ENCODE measurements at places on chromosomes 13 and 19.

DNA sequence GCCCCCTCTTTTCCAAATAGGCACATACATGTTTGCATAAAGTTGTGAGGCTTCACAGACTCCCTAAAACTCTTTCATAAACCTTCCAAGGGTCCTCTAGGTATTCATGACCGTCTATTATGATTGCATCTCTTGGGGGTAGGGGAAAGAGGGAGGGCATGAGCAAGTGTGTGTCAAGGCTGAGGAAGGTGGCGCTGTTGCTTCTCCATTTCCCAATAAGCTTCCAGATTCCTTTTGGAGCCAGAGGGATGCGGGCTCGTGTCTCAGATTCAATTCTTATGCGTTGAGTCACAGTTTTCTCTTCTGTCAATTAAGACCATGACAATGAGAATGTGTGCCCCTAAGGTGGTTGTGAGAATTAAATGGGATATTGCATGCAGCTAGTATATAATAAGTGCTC lies 51.0 kb upstream of the CYP2A7 start:
- no peak for DNase-seq

DNA sequence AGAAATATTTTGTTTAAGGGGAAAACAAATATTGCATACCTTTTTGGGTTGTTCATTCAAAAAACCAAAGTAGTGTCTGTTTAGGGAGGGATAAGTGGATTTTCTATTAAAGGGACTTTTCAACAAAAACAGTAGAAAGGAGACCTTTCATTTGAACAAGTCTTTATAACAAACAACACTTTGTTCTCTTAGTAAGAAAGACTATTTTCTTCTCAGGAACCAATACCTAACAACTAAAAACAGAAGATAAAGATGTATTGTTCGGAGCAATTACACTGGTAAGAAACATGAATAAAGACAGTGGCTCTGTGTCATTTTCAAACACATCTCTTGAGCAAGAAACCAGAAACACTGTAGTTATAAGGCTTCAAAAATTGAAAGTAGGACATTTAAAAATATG lies 1610.1 kb upstream of the PCDH20 start:
- DNase-seq = no peak

DNA sequence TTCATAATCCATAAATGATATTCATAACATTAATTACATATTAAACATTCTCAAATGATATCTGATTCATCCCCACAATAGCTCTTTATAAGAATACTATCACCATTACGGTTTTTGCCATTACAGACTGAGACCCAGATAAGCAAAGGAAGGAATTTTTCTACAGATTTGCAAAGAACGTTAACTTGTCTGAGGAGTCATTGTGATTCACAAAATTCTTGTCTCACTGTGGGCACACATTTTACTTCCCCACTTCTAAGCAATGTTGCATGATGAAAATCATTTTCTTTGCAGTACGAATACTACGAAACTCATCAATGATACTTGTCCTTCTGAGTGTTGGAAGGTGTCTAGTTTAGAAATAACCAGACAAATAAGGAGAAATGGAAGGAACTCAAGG lies 70.1 kb downstream of the NALCN start:
- no peak for DNase-seq

DNA sequence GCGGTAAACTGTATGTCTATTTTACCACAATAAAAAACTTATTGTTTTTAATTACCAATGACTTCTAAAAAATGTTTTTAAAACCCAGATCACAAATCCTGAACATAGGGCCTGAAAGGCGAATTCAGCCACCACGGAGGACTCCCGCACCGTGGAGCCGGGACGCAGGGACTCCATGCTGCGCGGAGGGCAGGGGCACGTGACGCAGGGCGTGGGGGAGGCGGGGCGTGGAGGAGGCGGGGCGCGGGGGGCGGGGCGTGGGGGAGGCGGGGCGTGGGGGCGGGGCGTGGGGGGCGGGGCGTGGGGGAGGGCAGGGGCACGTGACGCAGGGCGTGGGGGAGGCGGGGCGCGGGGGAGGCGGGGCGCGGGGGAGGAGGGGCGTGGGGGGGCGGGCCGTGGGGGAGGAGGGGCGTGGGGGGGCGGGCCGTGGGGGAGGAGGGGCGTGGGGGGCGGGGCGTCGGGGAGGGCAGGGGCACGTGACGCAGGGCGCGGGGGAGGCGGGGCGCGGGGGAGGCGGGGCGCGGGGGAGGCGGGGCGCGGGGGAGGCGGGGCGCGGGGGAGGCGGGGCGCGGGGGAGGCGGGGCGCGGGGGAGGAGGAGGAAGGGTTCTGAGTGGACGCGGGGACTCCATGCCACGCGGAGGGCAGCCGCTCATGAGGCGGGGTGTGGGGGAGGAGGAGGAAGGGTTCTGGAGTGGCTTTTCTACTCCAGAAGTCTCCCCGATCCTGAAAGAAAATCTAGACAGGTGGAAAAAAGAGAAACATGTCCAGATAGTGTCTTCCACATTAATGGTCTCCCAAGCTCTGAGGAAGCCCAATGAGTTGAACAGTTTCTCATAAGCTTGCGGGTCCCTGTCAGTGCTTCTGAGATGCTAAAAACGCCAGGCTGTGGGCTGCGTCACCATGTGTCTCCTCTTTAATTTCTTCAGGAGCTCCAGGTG lies 4.4 kb upstream of the PROZ start:
- peak; percentile 49 for DNase-seq

GRCh38 chr13:76556627-76557026 lies 329.6 kb downstream of the KCTD12 start:
- DNase-seq = no peak

GRCh38 chr13:41548031-41548430 lies 90.7 kb downstream of the RGCC start:
- DNase-seq = no peak

- DNase-seq = no peak
These were observed 446.0 kb downstream of the PCDH20 start for GRCh38 chr13:60969656-60970055.

GRCh38 chr13:101416181-101417042 lies at the start of gene NALCN:
NALCN (minus strand) TSS chr13:101416508; CDS start chr13:101399126, 17,382 bp downstream.
- DNase-seq = no peak

DNA sequence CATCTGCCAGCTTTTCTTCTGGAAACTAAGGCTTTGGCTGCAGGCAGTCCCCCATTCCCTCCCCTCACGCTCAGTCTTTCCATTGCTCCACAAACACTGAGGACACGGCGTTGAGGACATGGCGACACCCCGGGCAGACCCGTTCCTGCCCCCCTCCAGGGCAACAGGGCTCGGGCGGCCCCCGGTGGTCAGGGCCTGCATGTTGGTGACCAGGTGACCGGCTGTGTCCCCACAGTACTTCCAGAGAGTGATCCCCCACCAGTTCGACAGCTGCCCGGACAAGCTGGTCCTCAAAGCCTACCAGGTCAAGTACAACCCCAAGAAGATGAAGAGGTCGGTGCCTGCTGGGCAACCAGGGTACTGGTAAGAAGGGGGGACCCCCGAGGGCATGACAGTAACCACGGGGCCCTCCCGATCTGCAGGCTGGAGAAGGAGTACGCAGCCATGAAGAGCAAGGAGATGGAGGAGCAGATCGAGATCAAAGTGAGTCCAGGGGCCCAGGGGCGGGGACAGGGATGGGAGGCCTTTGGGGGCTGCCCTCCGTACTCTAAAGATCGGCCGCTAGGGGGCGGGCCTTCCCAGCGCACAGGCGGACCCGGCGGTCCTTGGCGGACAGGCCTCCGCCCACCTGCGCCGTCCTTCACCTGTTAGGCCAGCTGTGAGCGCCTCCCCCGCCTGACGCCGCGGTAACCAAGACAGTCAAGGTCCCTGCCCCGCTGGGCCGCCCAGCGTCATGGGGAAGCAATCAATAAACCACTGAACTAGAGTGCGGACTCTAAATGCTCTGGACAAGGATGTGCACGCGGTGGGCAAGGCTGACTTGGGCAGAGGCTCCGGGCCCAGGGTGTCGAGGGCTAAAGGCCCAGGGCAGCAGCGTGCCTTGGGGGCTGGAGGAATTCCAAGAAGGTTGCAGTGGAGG lies 21.1 kb downstream of the PRR36 start:
- peak; percentile 44 for DNase-seq

DNA sequence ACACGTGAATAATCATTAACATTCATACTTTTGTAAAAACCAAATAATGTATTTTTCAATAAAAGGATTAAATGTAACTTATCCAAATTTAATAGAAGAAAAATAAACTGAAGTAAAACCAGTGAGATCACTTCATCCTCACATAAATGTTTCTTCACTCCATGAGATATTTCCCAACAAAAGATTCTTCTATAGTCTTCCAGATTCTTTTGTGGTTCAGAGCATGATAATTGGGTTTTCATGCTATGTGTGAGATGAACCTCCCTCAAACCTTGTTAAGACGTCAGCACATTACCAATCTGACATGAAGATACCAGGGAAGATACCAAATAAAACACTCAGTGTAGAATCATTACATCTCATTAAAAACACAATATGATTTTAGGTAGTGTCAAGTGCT lies 62.9 kb upstream of the OXGR1 start:
- DNase-seq = no peak

GRCh38 chr13:51804295-51805172 lies 571 bp upstream of the DHRS12 start:
- DNase-seq = no peak

DNA sequence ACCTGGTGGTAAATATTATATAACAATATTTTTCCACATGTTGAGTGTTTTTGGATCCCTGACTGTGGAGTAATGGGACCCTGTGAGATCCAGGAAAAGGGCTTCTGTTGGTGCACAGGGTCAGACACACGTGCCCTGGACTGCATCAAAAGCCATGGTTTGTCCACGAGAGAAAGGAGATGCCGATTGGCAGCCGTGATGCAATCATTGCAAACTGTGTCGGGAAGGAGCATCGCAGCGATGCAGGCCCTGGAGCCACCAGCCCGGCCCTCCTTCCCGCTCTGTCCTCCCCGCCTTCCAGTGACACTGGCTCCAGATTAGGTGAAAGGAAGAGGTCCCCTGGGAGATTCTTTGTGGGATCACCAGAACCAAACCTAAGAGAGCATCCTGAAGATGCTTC lies 9.1 kb downstream of the COL4A2 start:
- DNase-seq = no peak

- no peak for DNase-seq
These were observed 122.3 kb downstream of the ATP8A2 start for GRCh38 chr13:25493931-25494640.

DNA sequence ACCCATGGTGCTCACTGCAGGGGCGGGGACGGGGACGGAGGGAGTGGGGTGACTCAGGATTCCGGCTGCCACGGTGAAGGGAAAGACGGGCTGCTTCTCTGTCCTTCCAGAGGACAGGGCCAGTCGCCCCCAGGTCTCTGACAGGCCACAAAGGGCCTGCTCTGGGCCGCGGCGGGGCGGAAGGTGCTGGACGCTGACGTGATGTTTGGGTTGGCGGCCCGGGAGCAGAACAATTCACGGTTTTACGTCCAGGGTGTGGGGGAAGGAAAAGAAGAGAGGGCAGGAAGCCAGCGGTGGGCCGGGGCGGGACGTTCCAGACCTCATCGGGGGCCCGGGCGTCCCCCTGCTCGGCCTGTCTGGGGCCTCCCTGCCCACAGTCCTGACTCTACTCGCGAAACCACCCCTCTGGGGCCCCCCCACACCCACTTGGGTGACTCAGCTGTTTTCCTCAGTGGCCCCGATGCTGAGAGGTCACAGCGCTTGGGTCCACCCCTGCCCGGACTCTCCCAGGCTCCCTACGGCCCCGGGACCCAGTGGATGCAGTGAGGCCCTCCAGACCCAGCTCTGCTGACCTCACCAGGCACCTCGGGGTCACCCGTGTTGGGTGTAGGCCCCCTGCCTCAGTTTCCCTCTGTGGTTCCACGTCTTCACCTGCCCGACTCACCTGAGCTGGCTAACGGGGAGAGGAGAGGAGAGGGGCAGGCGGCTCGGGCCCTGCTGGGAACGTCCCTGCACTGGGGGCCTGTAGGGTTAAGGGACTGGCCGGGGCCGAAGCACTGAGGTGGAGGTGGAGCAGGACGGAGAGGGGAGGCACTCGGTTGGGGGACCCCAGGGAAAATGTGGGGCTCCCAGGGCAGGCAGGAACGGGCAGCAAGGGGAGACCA lies 29.2 kb downstream of the PIP5K1C start:
- DNase-seq = no peak

- no peak for DNase-seq
These were observed 112.1 kb upstream of the RXFP2 start for GRCh38 chr13:31627097-31627845.

DNA sequence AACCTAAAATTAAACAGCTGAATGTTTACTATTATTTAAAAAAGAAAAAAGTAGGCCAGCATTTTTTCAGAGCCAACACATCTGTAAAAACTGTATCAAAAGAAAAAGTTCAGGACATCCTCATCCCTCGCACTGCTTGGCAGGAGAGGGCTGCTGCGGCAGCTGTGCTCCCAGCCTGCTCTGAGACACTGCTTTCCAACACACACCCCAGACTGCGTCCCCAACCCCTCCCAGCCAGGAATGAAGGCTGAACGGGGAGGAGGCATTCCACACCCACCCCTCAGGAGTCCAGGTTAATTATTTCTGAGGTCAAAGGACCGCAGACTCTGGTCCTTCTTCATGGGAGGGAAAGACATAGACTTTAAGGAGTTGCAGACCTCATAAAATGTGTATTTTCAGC lies 43.1 kb downstream of the COL4A1 start:
- no peak for DNase-seq

DNA sequence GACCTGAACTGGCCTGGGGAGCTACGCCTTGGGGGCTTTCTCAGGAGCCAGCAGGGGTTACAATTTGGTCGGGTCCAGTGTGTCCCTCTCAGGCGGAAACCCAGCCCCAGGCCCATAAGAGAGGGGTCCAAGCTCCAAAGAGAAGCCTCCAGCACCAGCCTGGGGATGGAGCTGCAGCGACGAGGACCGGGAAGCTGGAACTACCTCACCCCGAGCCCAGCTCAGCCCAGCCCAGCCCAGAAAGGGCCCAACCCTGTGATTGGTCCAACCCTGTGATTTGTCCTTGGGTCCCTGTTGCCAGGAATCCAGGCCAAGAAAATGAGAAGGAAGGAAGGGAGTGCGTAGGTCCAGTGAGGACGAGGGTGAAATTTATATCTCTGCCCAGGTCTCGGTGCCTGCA lies 24.1 kb downstream of the CLEC4M start:
- DNase-seq = no peak

DNA sequence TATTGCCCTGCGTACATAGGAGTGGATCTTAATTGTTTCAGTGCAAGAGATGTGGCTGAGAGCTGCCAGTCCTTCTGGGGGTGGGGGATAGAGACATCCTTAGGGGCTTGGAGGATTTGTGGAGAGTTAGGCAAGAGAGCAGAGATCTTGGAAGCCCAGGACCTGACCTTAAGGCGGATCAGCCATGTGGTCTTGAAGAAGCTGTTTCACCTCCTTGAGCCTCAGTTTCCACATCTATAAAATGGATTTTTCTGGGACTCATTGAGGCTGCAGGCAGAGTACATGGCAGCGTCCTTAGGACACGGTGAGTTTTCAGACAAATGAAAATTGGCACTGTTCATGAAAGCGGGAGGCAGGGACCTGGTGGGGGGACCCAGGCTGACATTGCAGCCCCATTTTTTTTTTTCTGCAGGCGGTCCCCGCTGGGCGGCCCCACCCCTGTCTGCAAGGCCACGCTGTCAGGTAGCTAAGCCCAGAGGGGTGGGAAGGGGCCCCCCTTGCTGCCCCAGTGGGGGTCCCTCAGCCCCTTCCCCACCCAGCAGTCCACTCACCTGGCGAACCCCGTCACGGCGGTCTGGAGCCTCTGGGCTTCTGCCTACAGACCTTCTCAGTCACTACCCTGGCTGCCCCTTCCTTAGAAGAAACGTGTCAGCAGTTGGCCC lies 30.0 kb downstream of the PDE4A start:
- no peak for DNase-seq
